ENCODE measurements at places on chromosomes 12 and 14.

DNA sequence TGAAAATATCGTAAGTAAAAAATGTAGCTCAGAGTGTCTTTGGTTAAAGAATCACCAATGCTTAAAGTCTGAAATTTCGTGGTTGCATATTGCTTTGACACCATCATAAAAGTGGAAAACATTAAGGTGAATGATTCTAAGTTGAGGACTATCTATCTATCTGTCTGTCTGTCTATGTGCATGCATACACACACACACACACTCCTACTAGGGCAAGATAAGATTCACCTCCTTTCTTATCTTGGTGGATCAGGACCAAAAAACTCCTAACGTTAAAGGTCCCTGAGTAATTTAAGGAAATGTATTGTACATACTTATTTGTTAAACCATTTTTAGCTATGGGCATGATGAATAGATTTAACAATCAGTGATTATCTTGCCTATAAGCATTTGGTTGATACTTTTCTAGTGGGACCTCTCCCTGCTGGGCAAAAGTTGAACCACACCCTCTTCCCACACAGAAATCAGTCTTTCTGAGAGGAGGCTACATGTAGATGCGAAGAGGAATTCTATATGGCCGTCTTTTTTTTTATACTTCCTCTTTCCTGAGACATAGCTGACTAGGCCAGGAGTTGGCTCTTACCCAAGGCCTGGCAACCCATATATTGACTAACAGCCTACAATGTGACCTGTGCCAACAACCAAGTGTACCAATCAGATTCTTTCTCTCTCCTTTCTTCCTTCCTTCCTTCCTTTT, 19.3 kb upstream of the LLPH start:
- DNase-seq: no peak

DNA sequence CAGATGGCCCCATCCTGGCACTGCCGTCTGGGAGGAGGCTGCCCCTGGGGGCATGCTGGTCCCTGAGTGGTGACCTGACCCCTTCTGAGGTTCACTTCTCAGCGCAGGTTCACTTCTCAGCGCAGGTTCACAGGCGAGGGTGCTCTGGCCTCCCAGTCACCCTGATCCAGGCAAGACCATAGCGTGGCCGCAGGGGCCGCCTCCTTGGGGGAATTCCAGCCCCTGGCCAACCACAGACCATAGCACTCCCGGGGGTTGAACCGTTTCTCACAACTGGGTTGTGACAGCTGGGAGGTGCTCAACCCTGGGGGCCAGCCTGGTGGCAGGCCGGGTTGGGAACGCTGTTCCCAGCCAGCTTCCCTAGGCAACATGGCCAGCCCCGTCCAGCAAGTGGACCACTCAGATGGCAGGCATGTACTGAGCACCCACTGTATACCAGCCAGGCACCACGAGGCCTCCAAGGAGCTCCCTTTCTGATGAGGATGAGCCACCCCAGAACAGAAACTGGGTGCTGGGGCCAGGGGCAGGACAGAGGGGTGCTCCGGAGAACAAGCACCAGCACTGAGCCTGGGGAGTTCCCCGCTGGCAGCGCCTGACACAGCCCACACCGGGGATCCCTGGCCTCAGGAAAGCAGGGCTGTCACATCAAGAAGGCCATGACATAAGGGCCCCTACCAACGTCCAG, 28.3 kb upstream of the ZFP36L1 start:
- DNase-seq: no peak

DNA sequence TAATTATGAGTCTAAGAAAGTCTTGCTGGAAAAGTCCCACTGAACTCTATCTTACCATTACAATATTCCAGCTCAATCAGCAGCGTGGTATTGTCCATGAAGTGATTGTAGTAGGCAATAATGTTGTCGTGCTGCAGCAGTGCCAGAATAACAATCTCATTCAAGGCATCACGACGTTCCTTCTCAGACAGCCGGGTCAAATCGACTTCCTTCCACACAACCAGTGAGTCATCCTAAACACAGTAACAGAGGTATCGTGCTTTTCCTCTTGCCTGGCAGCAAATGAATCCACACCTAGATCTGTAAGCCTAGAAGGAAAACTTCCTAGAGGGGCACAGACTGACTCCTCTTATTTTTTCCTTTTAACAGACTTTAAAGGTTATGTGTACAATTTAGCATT, 2.9 kb downstream of the NEK9 start:
- DNase-seq: no peak

DNA sequence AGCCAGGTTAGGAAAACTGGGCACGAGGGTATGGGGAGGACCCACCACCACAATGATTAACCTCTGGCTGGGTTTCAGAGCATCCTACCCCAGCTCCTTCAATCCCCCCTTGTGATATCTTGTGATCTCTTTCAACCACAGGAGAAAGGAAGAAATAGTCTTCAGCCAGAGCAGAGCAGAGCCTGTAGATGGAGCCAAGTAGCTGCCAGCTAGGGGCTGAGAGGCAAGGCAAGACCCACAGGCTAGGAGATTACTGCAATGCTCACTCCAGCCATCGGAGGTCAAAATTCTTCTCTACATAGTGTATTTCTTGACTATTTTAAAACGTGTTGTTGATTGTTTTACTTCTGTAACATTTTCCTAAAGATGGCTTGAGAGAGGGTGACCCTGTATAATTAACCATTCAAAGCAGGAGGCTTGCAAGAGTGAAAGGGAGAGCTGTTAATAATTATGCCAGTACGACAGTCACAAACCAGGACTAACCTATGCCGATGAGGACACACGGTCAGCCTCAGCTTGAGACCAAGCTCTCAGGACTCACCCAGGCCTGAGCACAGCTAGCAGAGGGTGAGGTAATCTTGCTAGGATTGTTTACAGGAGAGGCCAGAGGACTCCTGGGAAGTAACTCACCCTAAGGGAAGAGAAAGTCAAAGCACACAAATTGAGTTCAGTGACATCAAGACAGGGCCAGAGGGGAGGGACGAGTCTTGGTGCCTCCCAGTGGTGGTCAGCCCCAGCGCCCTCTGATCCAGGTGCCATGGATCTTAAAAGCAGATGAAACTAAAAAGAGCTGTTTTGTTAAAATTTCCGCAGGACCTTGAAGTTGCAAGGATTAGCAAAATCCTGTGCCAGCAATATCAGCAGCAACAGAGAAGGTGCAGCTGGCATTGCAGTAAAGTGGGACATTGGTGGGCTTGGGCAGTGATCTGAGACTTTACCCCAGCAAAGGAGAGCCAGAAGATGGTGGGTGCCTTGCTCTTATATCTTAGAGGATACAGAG, 29.8 kb upstream of the CDKN3 start:
- DNase-seq: no peak

DNA sequence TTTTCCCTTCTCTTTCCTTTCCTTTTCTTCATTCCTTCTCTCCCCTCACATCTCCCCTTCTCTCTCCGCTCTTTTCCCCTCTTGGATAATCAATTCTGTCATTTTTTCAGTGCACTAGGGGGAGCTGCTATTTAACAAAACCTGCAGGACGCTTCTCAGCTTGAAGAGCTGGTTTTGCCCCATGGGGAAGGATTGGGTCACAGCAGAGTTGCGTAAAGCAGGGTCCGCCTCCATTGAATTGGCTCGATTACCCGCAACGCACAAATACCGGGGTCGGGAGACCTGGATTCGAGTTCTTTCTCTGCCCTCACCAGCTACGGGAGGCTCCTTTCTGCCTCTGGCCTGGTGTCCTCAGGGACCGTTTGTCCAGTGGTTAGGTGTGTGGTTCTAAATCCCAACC, 42.1 kb upstream of the CHGA start:
- no peak for DNase-seq

DNA sequence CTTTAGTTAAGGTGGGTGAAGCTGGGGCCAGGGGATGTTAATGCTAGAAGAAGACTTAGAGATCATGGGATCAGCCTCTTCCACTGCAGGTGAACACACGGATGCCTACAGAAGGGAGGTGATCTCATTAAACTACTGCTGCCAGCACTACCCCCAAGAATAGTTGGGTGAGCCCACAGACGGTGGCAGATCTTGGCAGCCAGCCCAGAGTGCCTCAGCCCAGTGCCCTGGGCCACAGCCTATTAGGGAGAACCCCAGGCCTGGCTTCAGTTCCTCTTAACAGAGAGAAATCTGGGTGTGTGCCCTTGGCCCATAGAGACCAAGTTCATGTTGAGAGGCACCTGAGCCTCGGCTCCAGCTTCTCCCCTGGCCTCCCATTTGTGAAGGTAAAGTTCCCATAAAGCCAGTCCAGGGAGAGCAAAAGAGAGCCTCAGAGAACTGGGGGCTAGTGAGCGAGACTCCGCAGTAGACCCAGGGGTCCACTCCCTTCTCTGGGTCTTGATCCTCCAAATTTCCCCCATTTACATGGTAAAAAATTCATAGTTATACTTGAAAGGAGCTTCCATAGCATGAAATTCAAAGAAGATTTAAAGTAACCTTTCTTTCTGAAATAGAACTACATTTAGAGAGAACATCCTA, 125.0 kb upstream of the CCND2 start:
- peak; percentile 41 for DNase-seq
